ENCODE measurements at places on chromosomes 3 and 15. TPM values are rescaled to one million over a fixed set of nuclear protein-coding genes. Genes with fewer than 3 reads are reported as not detected.

GRCh38 chr15:61383421-61383820 is 154.3 kb upstream of the RORA start:
- DNase-seq: no peak

- DNase-seq: no peak
Measured at GRCh38 chr15:74821091-74821789, 5.2 kb upstream of the CPLX3 start.

GRCh38 chr3:120245386-120245785 is 39.6 kb downstream of the GPR156 start:
- no peak for DNase-seq

DNA sequence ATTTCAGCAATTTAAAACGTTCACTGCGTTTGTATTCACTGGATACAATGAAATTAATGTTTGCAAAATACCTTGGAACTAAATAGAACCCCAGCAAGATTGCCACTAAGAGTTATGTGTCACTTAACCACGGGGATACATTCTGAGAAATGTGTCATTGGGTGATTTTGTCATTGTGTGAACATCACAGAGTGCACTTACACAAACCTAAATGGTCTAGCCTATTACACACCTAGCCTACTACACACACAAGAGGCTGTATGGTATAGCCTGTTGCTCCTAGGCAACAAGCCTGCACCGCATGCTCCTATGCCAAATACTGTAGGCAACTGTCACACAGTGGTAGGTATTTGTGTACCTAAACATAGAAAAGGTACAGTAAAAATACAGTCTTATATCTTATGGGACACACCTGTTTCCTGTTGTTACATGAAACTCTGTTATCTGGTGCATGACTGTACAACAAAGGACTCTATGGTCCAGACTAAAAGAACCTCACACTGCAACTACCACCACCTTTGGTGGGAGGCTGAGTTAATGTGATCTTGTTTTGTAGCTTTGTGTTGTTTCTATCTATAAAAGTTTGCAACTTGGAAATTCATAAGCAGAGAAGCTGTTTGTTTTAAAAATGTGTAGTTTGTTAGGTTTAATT is 92.2 kb upstream of the NTRK3 start:
- no peak for DNase-seq

GRCh38 chr3:53820756-53821580 is 25.3 kb downstream of the CHDH start:
- DNase-seq: no peak

DNA sequence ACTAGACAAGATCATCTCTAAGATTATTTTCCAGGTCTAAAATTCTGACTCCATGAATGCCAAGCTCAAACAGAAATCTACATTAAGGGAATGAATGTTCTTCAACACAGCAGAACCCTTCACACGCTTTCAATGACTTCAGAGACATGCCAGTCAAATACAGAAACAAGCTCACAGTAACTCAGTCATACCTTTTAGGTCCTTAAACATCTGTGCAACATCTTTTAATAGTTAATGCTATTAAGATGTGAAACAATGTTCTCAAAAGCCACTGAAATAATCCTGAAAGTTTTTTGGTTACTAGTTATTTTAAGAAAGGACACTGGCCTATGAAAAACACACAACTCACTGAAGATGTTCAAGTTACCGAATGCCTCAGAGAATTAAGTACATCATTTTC is 2.5 kb downstream of the DLG1 start:
- DNase-seq: no peak

DNA sequence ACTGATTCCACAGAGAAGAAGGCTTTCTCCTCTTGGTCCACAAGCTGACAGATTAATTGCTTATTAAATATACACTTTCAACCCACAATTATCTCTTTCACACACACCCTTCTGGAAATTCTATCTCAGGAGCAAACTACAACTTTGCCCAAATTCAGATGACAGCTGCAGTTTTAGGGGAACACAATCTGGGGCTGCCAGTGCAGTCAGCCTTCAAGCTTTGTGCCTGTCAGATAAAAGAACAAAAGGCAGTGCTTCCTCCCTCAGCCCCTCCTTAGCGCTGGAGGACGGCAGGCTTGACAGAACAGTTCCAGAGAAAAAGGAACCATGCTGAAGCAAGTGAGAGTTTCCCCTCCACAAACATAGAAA is 99.6 kb downstream of the TMCC1 start:
- no peak for DNase-seq

- DNase-seq: no peak
Measured at GRCh38 chr3:120177707-120178306, 83.6 kb upstream of the GSK3B start.

DNA sequence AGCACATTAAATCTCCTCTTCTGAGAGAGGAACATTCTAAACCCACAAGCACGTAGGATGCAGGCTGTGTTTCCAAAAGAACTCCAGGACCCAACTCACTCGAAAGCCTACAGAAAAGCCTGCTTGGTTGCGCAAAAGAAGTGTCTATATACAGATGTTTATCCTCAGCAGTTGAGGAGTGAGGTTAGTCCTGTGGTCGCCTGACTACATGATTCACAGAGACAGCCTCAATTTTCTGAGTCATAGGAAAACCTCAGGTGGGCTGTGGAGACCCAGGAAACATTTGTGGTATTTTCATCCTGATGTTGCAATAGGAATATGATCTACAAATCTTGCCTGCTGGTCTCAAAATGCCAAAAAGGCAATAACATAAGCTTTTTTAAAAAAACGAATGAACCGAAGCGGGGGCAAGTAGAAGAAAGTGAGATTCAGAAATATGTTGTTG is 183.8 kb upstream of the THRB start:
- no peak for DNase-seq

- DNase-seq: no peak
Measured at GRCh38 chr3:7518456-7518855, 657.5 kb downstream of the GRM7 start.

DNA sequence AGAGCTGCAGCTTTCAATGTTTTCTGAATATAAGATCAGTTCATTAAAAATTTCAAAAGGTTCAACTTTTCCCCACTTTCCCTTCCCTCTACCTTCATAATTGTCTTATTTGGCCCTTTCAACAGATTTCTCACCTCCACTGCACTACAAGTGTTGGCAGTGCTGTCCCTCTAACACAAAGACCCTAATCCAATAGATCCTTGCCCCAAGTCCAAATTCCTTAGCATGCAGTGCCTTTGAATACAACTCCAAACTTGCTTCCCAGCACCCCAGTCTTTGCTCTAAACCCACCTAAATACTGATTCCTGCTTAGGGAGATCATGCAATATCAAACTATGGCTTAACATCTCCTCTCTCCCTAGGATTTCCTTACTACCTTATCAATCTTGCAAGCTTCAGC is 43.9 kb downstream of the TJP1 start:
- DNase-seq: no peak

DNA sequence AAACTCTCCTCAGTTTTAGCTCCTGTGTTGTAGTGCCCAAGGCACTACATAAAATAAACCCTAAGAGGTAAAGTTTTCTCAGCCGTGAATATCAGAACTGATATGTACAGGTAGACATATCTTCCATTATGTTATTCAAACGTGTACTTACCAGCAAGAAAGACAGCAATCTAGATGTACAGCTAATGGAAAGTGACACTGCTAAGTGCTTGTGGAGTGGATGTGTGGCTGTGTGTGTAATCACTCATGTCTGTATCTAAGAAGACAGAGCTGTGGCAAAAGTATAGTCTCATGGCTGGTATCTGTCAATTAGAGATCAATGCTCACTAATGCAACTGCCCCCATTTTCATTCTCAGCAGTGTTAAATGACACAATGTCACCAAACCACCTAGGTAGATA is 101.3 kb downstream of the FMN1 start:
- DNase-seq: no peak

GRCh38 chr3:47047673-47048072 is 68.2 kb downstream of the NBEAL2 start:
- no peak for DNase-seq

DNA sequence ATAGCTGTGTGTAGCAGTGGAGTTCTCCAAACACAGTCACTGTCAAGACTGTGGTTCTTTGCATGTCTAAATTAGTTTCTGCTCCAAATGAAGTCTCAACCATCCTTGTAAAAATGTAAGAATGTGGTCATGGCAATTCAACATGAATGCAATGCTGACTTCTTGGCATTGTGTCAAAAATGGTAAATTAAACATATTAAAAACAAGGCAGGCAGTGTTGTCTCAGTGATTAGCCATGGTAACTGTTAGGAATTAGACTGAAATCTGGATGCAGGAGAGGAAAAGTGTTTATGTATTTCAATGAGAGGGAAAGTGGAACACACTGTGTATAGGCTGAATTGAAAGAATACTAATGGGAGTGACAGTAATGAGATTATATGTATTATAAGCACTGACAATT is 597.2 kb downstream of the EDEM1 start:
- no peak for DNase-seq

DNA sequence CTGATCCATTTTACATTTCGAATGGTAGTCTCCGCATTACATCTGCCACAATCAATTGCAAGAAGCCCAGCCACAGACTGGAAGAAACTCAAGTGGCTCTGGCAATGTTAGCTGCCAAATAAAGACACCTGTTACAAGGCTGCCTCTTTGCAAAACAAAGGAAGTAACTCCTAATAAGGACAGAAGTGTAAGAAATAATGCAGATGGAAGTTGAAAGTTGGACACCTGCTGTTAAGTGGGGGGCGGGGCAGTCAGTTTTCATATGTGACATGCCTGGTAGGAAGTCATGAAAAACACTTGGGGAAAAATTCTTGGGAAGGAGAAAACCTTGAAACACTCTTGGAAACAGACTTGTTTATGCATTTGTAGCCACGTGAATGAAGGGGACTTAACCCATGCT is 54.1 kb upstream of the ATP2C1 start:
- DNase-seq: no peak

- DNase-seq: no peak
Measured at GRCh38 chr3:134197681-134198261, 52.9 kb downstream of the RYK start.

GRCh38 chr3:183518491-183519251 is 36.8 kb downstream of the KLHL6 start:
- DNase-seq: no peak

DNA sequence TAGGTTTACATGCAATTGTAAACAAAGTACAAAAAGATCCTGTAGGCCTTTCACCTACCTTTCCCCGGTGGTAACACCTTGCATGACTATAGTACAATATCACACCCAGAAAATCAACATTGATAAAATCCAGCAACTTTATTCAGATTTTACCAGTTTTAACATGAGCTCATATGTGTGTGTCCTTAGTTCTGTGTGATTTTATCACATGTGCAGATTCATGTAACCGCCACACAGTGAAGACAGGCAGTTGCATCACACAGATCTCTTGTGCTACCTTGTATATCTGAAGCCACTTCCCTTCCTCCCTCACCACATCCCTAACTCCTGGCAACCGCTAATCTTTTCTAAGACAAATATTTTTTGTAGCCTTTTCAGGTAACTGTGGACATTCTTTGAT is 183.5 kb upstream of the C2CD4B start:
- DNase-seq: no peak

DNA sequence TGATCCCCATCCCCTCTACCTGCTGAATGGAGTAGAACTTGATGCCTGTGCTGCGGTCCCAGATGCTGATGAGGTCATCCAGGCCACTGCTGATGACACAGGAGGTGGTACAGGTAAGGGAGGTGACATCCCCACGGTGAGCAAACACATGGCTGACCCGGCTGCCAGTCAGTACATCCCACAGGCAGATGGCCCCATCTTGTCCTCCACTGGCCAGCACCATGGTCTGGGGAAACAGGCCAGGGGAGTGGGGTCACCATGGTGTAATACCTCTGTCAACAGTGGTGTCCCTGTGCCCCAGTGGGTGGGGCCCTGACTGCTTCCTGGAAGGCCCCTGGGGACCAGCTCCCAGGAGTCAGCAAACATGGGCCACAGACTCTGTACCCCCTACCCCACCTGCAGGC is 33.3 kb downstream of the PTPN23 start:
- no peak for DNase-seq

GRCh38 chr3:34864011-34864410 is 775.3 kb upstream of the ARPP21 start:
- DNase-seq: no peak

GRCh38 chr3:31423482-31423881 is 109.2 kb upstream of the STT3B start:
- DNase-seq: no peak

DNA sequence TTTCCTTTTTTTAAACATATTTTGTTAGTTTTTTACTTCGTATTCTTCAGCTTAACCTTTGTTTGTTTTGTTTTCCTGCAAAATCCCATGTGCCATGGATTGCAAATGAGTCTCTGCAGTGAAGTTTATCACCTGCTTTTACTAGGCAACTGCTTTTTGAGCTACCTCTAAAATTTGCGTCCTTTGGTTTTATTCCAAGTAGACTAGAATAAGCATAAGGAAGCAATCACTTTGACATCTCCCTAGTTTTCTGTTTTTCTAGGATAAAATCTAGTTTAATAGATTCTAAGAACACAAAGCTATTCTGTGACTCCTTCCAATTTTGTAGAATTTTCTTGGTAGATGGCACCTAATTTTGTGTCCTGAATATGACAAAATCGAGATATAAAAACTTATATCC is 1059.2 kb downstream of the OTOL1 start:
- no peak for DNase-seq

GRCh38 chr3:66206806-66207205 is 14.0 kb upstream of the SLC25A26 start:
- DNase-seq: no peak

DNA sequence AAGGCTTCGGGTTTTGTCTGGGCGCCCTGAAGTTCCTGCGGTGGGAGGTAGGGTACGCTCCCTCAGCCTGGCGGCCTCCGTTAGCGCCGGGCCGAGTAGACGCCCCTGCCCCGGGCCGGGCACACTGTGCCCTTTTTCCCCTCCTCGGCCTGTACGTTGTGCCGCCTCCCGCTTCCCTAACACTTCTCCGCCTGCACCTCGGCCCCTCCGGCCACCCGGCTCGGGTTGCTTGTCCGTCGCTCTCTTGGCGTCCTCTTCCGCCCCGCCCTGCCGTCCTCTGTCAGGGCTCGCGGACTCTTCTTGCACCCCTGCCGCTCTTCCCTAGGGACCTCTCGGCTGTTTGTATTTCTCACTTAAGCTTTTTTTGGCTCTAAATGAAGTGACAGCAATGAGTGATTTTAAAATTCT is 384 bp downstream of the KNL1 start:
- no peak for DNase-seq

GRCh38 chr3:5343459-5343858 is 156.0 kb downstream of the EDEM1 start:
- no peak for DNase-seq

DNA sequence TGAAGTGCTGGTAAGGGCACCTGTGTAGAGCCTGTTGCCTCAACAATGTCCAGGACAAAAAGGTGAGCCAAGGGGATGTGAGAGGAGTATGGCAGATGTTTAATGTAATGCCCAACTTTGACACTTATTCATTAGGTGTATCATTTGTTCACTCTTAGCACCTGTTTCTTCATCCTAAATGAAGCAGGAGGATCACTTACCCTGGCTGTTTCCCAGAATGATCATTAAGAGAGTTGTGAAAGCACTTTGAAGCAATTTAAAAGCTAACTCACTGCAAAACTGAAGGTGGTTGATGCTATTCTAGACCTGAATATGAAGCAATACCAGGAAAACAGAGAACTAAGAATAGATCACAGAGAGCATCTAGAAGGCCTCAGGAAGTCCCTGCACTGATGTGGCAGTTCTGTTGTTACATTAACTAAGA is 3.4 kb upstream of the HHLA2 start:
- no peak for DNase-seq

The GPR176 gene
- polyA plus RNA-seq: not detected

The ROPN1 gene
- polyA plus RNA-seq: not detected

The SEMA5B gene
- polyA plus RNA-seq: not detected

The AQP9 gene
- polyA plus RNA-seq: not detected

The TBC1D5 gene
- 35.8 TPM for polyA plus RNA-seq

The GABRB3 gene
- not detected for polyA plus RNA-seq

The PRTG gene
- polyA plus RNA-seq: not detected
